NCI-H1092 treated with DMSO at 0.1 percent for 48 hours (cell line): ENCODE measurements at places on chromosomes 3 and 15.

DNA sequence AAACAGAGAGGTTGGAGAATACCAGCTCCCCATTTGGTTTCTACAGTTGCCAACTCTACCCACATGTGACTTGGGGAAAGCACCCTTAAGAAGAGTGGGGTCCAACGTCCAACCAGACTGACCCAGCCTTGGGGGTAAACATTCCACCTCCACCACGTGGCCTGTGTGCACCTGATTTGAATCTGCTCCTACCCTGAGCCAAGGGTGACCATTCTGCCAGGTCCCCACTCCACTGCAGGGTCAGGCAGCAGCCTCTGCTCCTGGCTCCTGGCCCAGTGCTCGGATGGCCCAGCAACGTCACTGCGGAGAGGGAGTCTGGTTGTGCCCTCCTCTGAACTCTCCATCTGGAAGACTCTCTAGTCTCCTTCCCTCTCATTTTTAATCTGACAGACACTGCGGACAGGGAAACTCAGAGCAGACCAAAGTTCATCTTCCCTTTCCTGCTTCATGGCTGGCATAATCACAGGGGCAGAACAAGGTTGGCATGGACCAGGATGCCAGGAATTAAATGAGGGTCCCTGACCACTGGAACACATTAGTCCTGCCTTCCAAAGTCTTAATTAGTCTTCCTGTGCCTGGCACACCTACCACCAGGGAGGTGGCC, 29.4 kb downstream of the FHIT start:
- no peak for DNase-seq

DNA sequence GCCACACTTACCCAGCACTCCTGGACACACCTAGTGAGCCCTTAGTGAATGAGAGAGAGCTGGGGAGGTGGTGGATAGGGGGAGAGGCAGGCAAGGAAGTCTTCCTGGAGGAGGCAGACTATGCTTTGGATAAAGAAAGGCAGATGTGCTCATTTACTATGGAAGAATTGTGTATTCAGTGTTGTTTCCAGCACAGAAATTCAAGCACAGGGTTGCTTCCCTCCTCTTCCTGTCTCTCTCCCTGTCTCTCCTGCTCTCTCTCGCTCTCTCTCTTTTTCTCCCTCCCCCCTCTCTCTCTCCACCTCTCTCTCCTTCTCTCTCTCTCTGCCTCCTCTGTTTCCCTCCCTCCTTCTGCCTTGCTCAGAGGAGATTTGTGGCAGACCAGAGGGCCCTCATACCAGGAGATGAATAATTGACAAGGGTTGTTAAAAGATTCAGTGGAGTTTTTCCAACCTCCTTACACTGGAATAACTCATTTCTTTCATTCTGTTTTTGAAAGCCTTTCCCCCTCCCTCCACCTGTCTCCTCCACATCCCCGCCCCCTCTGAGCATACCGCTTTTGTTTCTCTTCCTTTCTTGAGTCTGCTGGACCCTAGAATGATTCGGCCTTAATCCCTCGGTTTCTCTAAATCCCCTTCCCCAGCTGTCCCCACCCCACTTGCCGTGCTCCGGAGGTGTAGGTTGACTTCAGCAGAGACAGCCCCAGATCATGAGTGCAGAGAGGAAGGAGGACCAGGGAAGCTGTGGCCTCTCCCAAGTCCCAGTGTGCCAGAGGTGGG, 65.6 kb downstream of the CCDC33 start:
- DNase-seq, result no peak

- no peak for DNase-seq
Measured at GRCh38 chr3:106811376-106811775, 565.9 kb upstream of the CCDC54 start.

- no peak for DNase-seq
Measured at GRCh38 chr15:41603411-41603935, 44.5 kb downstream of the TYRO3 start.

- no peak for DNase-seq
Measured at GRCh38 chr3:72990701-72991395, 5.8 kb upstream of the PPP4R2 start.

- DNase-seq, result no peak
Measured at GRCh38 chr3:23075496-23075895, 127.6 kb upstream of the UBE2E2 start.

- DNase-seq, result peak; percentile 45
Measured at GRCh38 chr3:119293871-119294695, at the start of gene ARHGAP31. Gene ARHGAP31 (plus strand): TSS chr3:119294383. CDS start chr3:119294905, 522 bp downstream.
